ENCODE measurements at places on chromosomes 3 and 15.

DNA sequence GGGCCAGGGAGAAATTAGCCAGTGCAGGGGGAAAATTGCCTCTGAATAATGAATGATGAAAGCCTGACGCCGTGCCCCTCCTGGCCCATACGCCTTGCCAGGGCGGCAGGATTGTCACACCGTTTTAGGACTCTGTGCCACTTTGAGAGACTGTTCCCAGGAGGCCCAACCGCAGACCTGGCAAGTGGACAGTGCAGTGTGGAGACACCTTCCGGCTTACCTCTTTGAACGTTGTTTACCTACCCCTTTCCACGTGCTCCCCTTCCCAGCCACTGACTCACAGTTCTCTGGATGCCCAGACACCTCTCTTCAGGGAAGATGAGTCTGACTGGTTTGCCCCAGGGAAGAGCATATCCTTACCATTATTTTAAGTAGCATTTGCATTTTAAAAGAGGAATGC, 84.0 kb upstream of the PXYLP1 start:
- DNase-seq = no peak

DNA sequence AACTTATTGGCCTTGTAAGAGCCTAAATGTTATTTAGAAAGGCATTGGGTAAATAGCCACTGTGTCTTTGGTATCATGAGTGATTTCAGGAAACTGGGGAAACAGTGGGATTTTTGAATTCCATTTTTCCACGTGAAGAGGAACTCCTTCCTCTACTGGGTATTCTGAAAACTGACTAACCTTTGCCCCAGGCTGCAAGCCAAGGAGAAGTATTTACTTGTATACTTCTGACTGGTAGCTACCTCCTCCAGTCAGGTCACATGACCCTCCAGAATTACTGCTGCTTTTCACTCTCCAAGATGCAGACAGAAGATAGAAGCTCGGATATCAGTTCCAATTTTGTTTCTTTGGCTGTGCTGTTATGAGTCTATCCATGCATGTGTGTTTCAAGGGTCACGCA, 50.9 kb upstream of the MAP3K13 start:
- DNase-seq = no peak

GRCh38 chr3:108090701-108091497, at the start of gene CD47:
TSS of gene CD47 (minus strand) at chr3:108091031. CDS start at chr3:108090908, 123 bp downstream.
- peak; percentile 30 for DNase-seq

DNA sequence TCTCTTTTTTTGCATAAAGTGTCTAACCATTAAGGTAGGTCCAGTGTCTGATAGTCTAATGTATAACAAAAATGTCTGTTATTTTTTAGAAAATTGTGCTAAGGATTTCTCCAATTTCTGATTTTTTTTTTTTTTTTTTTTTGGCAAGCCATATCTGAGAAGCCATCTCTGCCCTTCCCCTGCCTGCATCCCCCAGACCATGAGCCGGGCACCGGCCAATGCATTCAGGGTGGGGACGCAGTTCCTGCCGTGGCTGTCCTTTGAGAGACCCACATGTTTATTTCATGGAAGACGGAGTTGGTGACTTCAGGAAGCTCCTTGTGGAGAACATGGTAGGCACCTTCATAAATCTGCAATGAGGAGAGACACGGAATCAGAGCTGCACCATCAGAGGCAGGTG, 19.2 kb downstream of the ABTB1 start:
- DNase-seq = no peak

DNA sequence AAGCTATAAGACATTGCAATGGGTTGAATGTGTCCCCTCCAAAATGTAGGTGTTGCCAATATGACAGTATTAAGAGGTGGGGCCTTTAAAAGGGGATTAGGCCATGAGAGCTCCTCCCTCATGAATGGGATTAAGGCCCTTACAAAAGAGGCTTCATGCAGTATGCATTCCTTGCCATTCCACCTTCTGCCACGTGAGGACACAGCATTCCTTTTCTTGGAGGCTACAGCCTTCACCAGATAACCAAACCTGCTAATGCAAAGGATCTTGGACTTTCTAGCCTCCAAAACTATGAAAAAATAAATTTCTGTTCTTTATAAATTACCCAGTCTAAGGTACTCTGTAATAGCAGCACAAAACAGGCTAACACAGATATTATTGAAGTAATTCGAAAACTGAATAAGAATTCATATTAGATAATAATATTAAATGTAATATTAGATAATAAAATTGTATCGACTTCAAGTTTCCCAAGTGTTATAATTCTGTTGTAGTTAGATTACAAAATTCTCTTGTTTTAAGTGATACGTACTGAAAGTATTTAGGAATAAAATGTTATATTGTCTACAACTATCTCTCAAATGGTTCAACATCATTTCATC, 29.4 kb upstream of the ATP8B4 start:
- no peak for DNase-seq

- DNase-seq = no peak
Observed at GRCh38 chr3:138197058-138197457, 10.0 kb downstream of the ARMC8 start.

DNA sequence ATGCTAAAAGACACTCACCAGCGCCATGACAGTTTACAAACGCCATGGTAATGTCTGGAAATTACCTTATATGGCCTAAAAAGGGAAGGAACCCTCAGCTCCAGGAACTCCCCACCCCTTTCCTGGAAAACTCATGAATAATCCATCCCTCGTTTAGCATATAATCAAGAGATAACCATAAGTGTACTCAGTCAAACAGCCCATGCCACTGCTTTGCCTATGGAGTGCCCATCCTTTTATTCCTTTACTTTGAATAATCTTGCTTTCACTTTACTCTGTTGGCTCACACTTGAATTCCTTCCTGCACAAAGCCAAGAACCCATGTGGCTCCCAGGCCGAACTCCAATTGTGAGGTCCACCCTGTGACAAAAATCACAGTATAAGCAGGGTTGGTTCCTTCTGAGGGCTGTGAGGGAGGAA, 19.1 kb upstream of the FSTL1 start:
- no peak for DNase-seq

DNA sequence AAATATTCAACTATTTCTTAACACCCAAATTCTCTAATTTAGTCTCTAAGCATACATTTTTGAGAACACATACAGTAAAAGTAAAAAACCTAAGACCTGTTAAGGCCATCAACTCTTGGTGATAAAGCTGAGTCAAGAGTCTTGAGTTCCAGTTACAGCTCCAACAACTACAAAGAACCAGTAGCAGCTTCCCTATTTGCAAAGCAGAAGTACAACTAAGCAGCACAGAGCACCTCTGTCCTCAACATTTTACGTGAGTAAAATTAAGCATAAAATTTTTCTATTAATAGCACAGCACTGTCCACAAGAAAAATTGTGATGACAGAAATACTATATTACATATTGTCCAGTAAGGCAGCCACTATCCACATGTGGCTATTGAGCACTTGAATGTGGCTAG, 4.4 kb downstream of the PCOLCE2 start:
- DNase-seq = no peak

DNA sequence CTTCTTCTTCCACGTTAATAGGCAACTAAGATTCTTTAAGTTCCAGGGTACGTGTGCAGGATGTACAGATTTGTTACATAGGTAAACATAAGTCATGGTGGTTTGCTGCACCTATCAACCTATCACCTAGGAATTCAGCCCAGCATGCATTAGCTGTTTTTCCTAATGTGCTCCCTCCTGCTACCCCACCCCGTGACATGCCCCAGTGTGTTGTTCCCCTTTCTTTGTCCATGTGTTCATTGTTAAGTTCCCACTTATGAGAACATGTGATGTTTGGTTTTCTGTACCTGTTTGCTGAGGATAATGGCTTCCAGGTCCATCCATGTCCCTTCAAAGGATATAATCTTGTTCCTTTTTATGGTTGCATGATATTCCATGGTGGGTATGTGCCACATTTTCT, 21.1 kb downstream of the GTF2A2 start:
- DNase-seq = no peak

- DNase-seq = no peak
Observed at GRCh38 chr3:113140876-113141275, 70.5 kb upstream of the BOC start.

GRCh38 chr3:112730210-112730609, 89.3 kb upstream of the CCDC80 start:
- no peak for DNase-seq

GRCh38 chr3:43388175-43388574, 101.8 kb downstream of the SNRK start:
- DNase-seq = no peak

DNA sequence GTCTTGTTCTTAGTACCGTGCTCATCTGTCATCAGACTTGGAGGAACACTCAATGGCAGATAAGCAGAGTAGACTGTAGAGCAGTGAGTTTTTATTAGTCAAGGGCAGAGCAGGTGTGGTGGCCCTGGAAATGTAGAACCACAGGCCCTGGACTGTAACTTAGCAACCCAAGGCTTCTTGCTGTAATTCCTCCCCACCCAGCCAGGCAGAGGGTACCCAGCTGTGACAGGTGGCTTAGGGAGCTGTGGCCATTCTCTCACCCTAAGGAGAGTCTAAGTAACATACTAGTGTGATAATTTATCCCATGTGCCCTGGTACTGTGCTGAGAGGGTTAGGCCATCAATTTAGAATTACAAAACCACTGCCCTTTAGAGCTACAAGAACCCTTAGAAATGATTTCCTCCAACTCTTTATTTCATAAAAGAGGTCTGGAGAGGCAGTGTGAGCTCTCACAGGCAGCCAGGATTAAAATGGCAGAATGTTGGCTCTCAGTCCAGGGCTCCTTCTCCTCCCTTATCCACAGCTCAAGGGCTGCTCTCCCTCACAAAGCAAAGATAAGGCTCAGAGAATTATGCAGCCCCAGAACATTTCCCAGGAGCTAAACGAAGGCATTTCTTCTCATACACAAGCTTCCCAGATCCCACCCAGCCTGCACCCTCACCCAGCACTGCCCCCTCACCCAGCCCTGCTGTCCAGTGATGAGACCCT, 3.0 kb downstream of the POMGNT2 start:
- no peak for DNase-seq

- DNase-seq = no peak
Observed at GRCh38 chr3:187186375-187186774, 10.9 kb upstream of the RTP1 start.

GRCh38 chr3:41331041-41331440, 131.7 kb downstream of the CTNNB1 start:
- no peak for DNase-seq

- no peak for DNase-seq
Observed at GRCh38 chr15:95940431-95940985, 390.0 kb upstream of the NR2F2 start.

DNA sequence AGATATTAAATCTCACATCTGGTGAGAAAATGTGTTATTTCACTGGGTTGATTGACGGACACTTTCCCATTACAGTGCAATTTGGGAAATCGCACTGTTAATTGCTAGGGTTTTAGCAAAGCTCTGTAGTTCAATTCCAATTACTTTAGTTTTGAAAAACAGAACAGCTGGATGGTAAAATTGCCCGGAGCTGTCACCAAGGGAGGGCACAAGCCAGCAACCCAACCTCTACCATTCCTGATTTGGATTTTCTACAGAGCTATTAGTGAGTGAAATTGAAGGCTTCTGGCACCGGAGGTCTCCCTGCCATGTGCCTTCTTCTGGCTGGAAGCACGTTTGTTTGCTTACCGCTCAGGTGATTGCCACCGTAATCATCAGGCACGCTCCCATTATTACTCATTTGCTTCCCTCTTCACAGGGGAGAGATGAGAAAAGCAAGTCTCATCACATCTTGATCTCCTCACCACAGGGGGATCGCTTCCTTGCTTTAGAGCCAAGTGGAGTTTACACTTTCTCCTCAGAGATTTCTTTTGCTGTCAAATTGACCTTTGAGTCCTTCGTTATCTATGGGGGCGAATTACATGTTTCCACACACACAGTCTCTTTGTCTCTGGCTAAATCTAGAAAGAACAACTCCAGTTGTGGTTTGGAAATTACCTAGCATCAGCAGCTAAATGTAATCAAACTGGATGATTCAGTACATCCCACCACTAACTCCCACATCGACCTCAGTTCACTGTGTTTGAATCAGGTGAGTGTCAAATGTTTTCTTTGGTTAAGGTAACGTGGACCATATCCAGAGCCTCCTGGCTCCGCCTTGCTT, 421.7 kb upstream of the GOLIM4 start:
- no peak for DNase-seq

DNA sequence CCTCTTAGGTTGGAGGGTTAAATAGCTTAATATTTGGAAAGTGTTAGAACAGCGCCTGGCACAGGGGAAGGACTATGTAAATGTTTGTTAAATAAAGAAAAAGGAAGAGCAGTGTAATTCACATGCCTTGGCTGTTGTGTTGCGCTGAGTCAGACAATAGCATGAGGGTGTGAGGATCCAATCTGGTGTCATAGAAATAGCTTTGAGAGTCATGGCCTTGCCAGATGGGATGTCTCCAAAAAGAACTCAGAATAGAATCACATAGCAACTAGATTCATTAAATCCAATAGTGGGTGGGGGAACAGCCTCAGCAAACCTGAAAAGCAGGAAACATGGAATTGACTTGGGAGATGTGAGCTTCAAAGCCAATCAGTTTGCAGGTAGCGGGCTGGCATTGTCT, 3.9 kb upstream of the RBSN start:
- DNase-seq = no peak

- DNase-seq = no peak
Observed at GRCh38 chr15:83602021-83602420, 51.9 kb upstream of the ADAMTSL3 start.

DNA sequence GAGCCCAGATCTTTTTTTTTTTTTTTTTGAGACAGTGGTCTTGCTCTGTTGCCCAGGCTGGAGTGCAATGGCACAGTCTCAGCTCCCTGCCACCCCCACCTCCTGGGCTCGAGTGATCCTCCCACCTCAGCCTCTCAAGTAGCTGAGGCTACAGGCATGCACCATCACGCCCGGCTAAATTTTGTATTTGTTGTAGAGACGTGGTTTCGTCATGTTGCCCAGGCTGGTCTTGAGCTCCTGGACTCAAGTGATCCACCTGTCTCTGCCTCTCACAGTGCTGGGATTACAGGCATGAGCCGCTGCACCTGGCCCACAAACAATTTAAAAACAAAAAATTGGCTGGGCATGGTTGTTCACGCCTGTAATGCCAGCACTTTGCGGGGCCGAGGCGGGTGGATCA, 22.6 kb upstream of the SLC6A6 start:
- DNase-seq = no peak

DNA sequence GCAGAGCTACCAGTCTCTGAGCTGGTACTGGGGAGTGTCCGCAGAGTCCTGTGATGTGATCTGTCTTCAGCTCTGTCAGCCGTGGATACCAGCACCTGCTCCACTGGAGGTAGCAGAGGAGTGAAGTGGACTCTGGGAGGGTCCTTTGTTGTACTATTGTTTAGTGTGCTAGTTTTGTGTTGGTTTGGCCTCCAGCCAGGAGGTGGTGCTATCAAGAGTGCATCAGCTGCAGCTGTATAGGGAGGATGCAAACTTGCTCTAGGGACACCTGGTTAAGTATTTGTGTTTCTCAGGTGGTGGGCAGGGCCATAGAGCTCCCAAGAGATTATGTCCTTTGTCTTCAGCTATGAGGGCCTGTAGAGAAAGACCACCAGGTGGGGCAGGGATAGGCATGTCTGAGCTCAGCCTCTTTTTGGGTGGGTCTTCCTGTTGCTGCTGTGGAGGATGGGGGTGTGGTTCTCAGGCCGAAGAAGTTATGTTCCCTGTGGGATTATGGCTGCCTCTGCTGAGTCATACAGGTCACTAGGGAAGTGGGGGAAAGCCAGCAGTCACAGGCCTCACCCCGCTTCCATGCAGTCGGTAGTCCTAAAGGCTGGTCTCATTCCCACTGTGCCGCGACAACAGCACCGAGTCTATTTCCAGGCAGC, 443.2 kb upstream of the TBL1XR1 start:
- no peak for DNase-seq

GRCh38 chr3:37945156-37945806, 45.3 kb upstream of the VILL start:
- no peak for DNase-seq

- DNase-seq = no peak
Observed at GRCh38 chr3:142151240-142151639, 1.9 kb upstream of the TFDP2 start.

Measured in HFF-Myc (cell line).